ENCODE measurements at places on chromosomes 5 and 9. TPM values are rescaled to one million over a fixed set of nuclear protein-coding genes. Genes with fewer than 3 reads are reported as not detected.

The NANS gene
- total RNA-seq = 28.2 TPM

The PCDHA10 gene
- total RNA-seq = 2.9 TPM

GRCh38 chr9:131731237-131731636 lies 8.6 kb downstream of the RAPGEF1 start:
- no peak for DNase-seq

DNA sequence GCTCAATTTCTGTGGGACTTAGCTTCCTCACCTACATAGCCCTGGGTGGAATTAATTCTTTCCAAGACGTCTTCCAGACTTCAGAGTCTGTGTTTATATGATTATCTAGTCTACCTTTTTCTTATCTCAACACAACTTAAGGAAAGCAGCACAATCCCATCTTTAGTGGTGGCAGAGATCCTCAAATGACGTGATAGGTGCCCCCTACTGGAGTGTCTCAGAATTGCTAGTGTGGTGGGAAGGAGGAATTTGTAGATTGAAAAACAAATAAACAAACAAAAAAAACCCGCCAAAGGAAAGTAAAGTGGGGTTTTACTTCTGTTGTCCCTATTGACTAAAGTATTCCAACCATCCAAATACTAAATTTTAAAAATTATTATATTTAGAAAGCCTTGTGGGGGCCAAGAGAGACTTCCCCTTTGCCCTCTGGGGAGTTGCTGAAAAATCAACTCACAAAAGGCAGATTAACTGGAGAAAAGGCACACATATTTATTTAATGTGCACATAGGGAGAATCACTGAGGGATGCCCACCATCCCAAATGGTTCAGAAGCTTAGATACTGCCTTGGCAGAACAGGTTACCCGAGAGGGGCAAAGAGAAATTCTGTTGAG lies 283.3 kb downstream of the TMEM167A start:
- DNase-seq = no peak

GRCh38 chr5:55143624-55144023 lies 16.3 kb upstream of the GPX8 start:
- DNase-seq = no peak

- DNase-seq = no peak
Measured at GRCh38 chr5:159802661-159803060, 113.6 kb upstream of the ADRA1B start.

- no peak for DNase-seq
Measured at GRCh38 chr5:175253597-175253996, 190.4 kb downstream of the DRD1 start.

The TAF11L3 gene
- total RNA-seq = not detected

The IFNK gene
- not detected for total RNA-seq

- DNase-seq = no peak
Measured at GRCh38 chr9:78596346-78596745, 299.4 kb downstream of the PSAT1 start.

- DNase-seq = no peak
Measured at GRCh38 chr5:31021181-31021624, 172.3 kb upstream of the CDH6 start.

GRCh38 chr5:164597293-164597900 lies 1092.0 kb downstream of the MAT2B start:
- DNase-seq = no peak

- peak; percentile 55 for DNase-seq
Measured at GRCh38 chr9:93301911-93302541, 118.1 kb downstream of the WNK2 start.

DNA sequence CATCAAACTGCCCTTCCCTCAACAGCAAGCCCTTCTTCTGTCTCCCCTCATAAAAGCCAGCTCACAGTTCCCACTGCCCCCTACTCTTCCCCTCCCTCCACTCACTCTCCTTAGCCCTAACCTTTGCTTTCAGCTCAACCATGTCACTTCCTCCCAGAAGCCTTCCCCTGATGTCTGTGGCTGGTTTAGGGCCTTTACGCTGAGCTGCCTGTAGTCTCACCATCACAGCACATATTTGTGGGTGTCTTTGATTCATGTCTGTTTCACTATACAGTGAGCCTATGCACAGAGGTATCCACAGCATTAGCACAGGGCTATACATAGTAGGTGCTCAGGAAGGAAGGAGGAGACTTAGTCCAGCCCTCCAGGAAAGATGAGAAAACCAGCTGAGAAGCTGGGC lies 34.7 kb downstream of the C9orf50 start:
- no peak for DNase-seq

DNA sequence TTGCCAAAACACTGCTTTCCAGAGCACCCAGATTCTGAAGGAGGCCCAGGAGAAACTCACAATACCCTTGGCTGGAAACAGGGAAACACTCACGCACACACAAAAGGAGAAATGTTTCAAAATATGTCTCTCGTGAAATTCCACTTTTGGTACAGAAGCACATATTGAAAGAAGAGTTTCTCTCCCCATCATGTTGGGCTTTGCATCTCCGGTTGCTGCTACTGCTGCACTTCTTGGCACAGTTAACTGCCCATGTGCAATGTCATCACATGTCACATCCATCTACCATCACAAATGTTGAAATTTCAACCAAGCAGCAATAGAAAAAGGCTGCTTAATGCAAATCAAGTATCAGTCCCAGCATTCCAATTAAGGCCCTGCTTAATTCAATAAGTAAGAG lies 72.1 kb downstream of the ABCA1 start:
- no peak for DNase-seq

- no peak for DNase-seq
Measured at GRCh38 chr9:2289263-2289662, 274.1 kb downstream of the SMARCA2 start.

DNA sequence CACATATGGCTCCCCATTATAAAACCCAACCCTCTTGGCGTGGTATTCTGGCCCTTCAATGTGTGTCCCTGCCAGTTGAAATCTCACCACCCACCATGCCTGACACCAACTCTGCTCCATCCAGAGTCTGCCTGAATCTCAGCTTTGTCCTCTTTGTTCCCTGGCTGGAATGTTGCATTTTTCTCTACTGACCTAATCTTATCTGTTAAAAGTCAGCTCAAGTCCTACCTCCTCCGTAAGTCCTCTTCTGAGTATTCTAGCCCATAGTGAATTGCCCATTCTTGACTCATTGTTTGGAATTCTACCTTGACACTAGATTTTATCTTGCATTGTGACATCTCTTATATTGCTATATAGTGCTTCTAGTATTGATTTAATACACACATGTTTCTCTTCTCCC lies 207.1 kb upstream of the VLDLR start:
- DNase-seq = no peak

- DNase-seq = no peak
Measured at GRCh38 chr9:107348836-107349235, 65.8 kb downstream of the RAD23B start.

- no peak for DNase-seq
Measured at GRCh38 chr9:129100383-129101169, 10.0 kb downstream of the CRAT start.

- no peak for DNase-seq
Measured at GRCh38 chr5:145853781-145854376, 18.7 kb upstream of the PRELID2 start.

The GLRA1 gene
- total RNA-seq = not detected

DNA sequence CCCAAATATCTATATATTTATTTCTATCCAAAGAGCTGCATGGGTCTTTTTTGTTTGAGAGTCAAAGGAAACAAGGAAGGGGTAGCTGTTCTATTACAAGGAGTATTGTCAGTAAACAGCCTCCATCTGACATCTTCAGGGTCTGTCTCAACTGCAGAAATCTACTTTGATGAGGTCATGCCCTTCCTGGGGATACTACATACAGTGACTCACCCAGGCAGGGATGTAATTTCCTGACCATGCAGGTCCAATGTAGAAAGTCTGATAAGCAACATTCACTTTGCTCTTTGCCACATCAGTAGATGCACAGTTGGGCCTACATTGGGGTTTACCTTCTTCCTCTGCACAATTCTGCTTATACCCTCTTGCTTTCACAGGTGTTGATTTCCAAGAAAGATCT lies 165.5 kb downstream of the TLR4 start:
- DNase-seq = no peak

DNA sequence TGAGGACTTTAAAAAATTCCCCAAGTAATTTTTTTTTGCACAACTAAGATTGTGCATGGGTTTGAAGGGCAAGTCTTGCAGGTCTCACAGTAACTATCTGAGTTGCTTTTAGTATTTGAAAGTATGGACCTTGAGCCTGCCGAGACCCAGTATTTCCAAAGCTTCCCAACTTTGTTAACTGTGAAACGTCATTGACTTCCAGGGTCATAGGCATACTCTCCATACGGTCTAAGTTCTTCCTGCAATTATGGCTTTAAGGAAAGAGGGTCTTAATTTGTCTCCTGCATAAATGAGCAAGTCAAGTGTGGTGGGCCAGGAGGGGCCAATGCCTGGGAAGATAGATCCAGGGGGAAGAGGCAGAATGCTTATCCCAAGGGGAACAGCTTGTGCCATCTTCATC lies 24.0 kb upstream of the EPB41L4B start:
- DNase-seq = no peak

The WDR36 gene
- total RNA-seq = 29.4 TPM

GRCh38 chr5:34531751-34532360 lies 124.3 kb upstream of the RAI14 start:
- no peak for DNase-seq

DNA sequence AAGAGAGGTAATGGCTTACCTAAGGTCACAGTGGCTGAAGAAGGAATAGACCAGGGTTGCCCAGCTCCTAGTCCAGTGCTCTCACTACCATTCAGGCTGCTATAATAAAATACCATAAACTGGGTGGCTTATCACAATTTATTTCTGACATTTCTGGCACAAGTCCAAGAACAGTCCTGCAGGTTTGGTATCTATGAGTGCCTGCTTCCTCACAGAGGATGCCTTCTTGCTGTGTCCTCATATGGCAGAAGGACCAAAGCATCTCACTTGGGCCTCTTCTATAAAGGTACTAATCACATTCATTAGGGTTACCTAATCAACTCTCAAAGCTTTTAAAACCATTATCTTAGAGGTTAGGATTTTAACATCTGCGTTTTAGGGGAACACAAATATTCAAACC lies 17.2 kb downstream of the STARD4 start:
- no peak for DNase-seq

The ADGRD2 gene
- total RNA-seq = not detected

GRCh38 chr5:63860379-63860778 lies 101.9 kb downstream of the HTR1A start:
- no peak for DNase-seq

The MAMDC2 gene
- 18.5 TPM for total RNA-seq

DNA sequence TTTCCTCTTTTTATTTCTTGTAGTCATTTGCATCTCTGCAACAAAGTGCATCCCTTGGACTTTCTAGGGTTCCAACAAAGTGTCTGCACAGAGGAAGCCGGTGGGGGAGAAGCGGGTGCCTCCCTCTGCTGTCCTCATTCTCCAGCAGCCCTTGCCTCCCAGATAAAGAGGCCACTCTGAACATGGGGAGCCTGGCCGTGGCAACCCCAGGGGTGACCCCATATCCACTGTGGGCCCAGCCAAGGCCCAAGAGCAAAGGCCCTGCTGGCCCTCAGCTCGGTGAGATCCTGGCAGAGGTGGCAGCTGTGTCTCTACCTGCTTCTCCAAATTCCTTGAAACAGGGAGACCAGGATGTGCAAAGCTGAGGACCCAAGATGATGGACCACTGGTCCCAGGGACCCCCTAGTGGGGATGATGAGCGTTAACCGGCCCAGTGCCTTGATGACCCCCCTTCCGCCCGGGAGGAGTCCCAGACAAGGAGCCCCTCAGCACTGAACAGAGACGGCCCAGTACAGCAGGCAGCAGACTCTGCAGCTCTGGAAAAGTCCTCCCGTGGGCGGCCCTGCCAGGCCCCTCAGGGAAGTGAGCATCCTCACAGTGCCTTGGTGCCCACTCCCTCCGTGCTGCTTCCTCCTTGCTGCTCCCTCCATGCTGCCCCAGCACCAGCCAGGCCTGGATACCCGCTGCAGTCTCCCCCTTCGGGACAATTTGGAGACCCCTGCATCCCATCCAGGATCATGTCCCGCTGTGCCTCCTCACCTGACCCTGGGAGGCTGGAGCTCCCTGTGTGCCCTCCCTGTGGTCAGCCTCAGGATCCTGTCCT lies 62.5 kb downstream of the MRPL36 start:
- peak; percentile 38 for DNase-seq

- DNase-seq = no peak
Measured at GRCh38 chr5:37496902-37497445, 117.9 kb downstream of the WDR70 start.

The DOK3 gene
- 16.2 TPM for total RNA-seq

The GRXCR2 gene
- total RNA-seq = not detected

The GPSM1 gene
- total RNA-seq = 43.7 TPM

The RNF183 gene
- total RNA-seq = not detected

The EDIL3 gene
- 29.4 TPM for total RNA-seq

The ALDH1A1 gene
- 277 TPM for total RNA-seq

The APBA1 gene
- total RNA-seq = 11.1 TPM

The PDE8B gene
- total RNA-seq = 3.6 TPM

- no peak for DNase-seq
Measured at GRCh38 chr5:172545291-172545801, 91.0 kb upstream of the SH3PXD2B start.

DNA sequence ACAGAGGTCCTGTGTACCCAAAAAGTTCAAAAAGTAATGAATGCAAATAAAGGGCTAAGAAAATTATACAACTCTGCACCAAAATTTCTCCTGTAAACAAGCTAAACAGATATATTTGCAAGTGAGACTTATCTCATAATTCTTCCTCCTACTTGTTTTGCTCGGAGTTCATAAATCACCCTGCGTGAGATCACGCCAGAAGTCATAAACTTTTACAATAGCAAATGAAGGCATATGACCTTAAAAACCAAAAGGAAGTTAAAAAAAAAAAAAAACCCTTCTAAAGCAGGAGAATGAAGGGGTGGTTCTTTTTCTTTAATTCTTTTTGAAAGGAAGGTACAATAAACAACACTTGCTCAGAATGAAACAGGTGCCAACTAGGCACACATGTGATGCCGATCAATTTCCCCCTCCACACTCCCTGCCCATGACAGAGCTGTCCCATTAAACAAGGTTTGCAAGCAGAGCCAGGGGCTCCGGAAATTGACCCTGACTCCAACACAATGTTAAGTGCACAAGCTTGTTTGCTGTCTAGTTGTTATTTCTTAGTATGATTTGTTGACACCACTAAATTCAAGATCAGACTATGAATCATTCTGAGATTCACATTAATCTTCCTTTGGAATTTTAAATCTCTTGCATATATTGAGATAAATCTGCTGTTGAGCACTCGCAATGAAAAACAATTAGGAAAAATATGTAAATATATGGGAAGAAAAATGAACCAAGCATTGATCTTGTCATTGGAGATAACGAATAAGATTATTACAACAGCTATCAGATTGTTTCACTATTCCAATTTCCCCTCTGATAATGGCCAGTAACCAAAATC lies 46.3 kb downstream of the DROSHA start:
- no peak for DNase-seq

The MLANA gene
- total RNA-seq = not detected

The IFNA21 gene
- not detected for total RNA-seq

DNA sequence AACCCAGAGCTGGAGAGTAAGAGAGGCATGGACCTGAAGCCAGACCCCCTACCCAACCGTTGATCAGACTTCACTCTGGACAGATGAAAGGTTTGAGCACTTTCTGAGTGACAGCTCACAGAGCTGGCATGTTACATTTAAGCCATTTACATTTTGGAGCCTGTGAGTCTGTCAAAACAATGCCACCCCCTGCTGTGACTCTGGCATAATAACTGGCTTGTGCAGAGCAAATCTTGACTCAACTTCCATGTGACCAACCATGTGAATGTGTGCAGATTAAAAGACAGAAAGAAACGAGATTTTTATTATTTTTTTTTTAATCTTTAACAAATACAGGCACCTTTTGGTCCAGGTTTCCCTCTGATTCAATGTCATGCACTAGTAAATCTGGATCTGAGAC lies 48.5 kb downstream of the MFAP3 start:
- no peak for DNase-seq
